AG04449 (cell line): ENCODE measurements at places on chromosomes 2 and 18.

DNA sequence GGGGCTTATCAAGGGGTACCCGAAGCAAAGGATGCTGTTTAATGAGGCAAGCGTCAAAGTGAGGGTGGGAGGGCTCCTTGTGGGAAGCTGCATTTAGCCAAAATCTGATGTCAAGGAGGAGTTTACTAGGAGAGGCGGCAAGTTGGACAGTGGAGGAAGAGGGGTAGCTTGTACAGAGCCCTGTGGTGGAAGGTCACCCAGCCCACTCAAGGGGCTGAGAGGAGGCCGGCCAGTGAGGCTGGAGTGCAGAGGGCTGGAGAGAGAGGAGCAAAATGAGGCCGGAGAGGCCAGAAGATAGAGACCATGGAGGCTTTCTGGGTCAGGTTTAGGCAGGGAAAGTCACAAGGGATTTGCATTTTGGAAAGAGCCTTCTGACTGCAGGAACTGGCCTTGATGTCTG is 49.5 kb downstream of the ASB1 start:
- DNase-seq = no peak

- DNase-seq = no peak
Observed at GRCh38 chr2:64990876-64991275, 1.7 kb downstream of the SLC1A4 start.

DNA sequence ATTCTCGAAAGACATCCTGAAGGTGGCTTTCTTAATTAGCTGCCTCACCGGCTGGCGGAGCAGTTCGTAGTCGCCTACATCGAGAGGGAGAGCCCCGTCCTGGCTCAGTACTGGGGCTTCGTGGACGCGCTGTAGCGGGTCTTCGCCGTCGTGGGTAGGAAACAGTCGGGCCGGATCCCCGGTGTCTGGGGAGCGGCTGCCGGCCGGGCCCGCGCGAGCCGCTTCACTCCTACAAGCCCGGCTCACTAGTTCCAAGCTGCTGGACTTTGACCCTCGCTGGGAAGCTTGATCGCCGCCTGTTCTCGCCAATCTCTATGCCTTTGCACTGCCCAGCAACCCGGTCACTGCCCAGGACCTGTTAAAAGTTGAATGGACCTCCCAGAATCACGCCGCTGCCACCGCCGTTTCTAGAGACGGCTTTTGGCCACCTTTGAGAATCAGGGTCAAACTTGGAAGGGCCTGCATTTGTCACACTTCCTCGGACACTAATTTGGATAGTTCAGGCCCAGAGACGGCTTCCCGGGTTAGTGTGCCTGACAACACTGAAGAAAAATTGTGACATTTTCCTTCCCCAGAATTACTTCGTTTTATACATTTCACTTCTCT is 41.4 kb upstream of the AKAIN1 start:
- no peak for DNase-seq

- no peak for DNase-seq
Observed at GRCh38 chr2:168671932-168672331, 130.5 kb upstream of the NOSTRIN start.

GRCh38 chr2:25546852-25547251 is 126.5 kb downstream of the DTNB start:
- DNase-seq = no peak

- no peak for DNase-seq
Observed at GRCh38 chr18:51051105-51051712, 21.2 kb downstream of the SMAD4 start.

DNA sequence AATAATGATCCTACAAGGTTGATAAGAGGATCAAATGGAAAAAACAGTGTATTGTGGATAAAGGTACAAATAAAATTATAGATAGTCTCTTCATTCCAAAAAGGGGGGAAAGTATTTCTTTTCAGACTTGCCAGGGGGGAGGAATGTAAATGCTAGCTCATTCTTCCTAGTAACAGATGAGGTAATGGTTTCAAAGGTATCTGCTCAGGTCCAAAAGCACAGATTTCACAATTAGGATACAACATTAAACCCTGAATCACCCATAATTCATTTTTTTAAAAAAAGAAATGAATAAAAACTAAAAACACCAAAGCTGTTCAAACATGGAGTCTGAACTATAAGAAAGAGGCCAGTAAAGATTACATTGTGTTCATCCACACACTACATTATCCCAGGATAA is 142.0 kb downstream of the ATAD2B start:
- no peak for DNase-seq

DNA sequence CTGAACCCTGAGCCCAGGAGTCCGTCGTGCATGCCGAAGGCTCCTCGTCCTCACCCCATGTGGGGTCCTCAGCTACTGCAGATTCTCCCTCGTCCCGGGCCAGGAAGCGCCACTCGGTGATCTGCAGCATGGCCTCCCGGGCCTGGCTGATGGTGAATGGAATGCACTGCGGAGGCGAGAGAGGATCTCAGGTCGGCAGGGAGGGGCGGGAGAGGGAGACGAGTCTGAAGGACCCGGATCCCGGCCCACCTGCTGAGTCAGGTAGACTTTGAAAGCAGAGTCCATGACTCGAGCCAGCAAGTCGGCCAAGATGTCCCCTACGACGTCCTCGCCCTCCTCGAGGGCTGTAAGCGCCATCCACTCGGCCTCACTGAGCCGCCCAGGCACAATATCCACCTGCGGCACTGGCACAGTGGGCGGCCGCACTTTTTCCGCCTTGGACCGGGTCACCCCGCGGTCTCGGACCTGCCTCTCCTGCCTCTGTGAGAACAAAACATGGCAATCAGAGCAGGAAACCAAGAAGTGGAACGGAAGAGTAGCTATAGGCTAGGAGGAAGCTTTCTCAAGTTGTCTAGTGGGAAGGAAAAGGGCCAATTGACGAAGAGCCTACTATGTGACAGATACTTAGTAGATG is 5.5 kb downstream of the C2orf81 start:
- no peak for DNase-seq

- DNase-seq = no peak
Observed at GRCh38 chr18:60100778-60101177, 201.0 kb downstream of the PMAIP1 start.

- no peak for DNase-seq
Observed at GRCh38 chr18:62986490-62986889, 271.1 kb downstream of the PHLPP1 start.

DNA sequence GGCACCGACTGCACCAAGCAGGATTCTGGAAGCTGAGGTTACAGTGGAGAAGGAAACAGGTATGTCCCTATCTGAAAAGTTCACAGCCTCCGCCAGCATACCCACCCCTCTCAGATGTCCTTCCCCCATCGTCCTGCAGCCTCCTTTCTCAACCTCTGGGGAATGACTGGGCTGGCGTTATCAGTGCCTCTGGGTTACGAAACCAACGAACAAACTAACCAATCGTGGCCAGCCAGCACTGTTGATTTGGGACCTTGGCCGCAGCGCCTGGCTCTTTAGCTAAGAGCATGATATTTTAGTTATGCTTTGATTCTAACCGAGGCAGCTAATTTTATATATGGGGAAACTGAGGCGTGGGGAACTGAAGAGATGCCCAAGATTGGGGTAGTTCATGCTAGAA is 233.0 kb downstream of the TFCP2L1 start:
- DNase-seq = no peak

GRCh38 chr2:18123577-18123976 is 245.1 kb downstream of the KCNS3 start:
- no peak for DNase-seq

DNA sequence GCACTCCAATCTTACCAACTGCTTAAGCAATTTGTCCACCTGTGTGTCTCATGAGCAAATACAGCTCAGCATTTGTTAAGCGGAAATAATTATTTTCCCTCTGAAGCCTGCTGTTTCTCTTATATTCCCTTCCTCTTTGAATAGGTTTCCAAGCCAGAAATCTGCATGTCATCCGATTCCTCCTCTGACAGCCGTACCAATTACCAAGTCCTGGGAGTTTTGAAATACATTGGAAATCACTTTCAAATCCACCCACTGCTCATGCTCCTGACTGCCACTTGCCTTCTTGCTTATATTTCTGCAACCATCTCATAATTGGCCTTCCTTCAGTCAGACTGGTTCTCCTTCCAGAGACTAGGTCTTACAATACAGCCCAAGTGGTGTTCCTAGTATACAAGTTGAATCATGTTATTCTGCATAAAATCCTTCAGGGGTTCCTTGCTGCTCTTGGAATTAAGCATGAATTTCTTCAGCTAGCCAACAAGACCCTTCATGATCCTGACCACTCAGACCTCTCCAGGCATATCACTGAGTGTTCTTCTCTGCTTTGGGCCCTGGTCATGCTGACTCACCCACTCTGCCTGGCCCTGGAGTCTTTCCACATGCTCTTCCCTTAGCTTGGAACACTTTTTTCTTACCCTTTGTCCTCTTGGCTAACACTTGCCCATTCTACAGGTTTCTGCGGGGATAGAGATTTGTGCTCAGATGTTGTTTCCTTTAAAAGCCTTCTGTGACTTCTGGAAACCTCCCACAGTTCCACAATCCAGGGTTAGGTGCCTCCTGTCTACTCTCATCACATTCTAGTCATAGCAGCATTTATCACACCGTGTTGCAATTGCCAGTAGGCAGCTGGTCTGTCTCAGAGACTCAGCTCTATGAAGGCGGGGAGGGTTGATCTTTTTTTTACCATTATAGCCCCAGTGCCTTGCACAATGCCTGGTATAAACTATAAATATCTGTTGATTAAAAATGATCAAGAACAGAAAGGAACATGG is 157.6 kb downstream of the ARL6IP6 start:
- DNase-seq = no peak

DNA sequence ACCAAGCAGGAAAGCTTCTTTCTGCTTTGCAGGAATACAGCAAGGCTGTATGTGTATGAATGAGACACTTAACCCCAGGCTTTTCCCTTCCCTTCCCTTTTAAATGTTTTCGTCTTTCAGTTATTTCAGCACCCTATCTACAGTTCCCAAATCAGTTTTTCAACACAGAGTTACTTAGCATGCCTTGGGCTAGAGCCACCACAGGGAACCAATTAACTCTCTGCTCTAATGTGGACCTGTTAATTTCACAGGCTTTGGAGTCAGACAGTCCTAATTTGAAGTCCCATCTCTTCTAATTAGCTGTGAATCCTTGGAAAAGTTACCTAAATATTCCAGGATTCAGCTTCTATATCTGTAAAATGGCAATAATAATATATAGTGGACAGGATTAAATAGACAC is 89.2 kb upstream of the REG3A start:
- DNase-seq = no peak

DNA sequence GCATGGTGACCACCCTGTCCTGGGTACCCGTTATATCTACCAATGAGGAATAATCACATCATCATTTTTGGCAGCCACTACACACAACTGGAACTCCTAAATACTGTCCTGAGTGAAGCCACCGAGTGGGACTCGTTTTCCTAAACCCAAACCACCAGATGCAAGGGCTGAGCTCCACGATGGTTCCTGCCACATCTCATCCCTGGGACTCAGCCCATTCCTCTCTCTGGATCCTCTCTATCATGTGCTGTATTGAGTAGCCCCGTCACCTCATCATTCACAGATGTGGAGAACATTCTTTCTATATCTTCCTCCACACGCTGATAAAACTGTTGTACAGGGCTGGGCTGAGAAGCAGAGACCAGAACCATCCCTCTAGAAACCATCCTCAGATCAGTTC is 79.4 kb upstream of the SMAD7 start:
- DNase-seq = no peak

DNA sequence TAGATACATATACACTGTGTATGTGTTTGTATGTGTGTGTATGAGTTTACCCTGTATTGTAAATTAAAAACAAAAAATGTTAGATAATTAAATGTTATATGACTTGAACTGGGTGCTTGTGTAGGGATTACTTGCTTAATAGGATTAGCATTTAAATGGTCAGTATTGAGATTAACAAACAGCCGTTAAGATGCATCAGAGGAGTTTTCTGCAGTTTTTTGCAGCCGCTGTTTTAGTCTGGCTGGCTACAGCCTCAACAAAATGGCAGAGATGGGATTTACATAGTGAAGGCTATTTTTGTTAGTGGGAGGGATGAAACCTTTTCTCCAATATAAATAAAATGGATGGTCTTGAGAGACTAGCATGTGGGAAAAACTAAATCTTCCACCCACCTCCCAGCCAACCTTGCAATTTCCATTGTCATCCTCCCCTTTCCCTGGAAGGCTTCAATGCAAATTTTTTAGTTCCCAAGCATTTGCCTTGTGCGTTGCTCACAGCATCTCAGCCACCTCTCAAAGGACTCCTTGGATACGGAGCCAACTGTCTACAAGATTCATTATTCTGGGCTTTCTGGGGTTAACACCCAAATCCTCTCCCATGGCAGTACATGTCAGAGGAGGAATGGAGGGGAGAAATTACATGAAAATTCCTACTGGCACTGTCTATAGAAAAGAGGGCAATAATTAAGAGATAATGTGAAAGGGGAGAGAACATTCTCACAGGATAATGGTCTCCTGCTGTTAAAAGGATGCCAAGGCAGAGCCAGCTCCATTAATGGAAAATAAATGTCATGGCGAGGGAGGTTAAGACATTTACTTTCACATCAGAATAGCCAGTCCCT is 351.9 kb downstream of the CDH2 start:
- DNase-seq = no peak

GRCh38 chr2:76731157-76731556 is 791.0 kb downstream of the LRRTM4 start:
- DNase-seq = no peak

DNA sequence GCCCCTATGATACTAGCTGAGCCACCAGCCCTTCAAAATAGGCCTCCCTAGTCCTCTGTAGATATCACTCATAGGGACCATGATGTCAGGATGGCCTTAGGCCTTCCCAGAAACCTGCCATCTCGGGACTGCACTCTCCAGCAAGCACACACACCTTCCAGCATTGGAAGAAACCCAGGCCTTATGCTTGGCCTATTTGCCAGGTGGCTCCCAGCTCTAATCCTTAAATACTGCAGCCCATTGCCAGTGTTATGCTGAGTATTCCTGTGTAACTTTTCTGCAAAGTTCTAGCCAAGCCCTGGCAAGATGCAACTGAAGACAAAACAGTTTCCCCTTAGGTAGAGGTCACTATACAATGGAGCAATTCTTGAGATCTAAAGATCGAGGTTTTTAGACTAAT is 316.5 kb downstream of the SETBP1 start:
- DNase-seq = no peak

GRCh38 chr18:63342206-63342605 is 22.6 kb upstream of the BCL2 start:
- no peak for DNase-seq

DNA sequence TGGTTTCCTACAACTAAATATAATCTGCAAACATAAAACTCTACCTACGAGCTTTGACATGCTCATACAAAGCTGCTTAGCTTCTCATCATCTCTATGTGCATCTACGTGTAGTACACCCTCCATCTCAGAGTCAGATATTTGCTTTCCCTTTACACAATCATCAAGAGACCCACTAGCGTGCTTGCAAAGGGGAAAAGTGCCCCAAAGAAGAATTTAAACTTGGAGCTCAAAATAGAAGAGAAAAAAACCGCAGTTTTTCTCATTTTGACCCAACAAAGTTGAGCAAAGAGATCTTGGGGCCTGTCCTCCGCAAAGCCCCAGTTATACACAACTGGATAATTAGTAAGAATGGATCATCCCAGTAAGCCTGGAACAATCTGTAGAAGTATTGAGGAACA is 104.1 kb downstream of the PAX3 start:
- DNase-seq = no peak

- DNase-seq = no peak
Observed at GRCh38 chr18:74836296-74837139, 238.8 kb downstream of the ZNF407 start.
